Type B pancreatic cell (in vitro differentiated cells): ENCODE measurements at places on chromosomes 5 and 9. TPM values are rescaled to one million over a fixed set of nuclear protein-coding genes. Genes with fewer than 3 reads are reported as not detected.

PRDM9 gene
- total RNA-seq: not detected in 2 replicates

GRM6 gene
- total RNA-seq: not detected in 2 replicates

PPP3R2 gene
- total RNA-seq: 0.07 and 0.22 TPM in 2 replicates

SIMC1 gene
- 15.2 and 34.0 TPM in 2 replicates for total RNA-seq

GRXCR2 gene
- total RNA-seq: 0.24 TPM in 1 of 2 replicates, not detected in the other

CFAP157 gene
- 0.26 and 8.0 TPM in 2 replicates for total RNA-seq

NDST1 gene
- total RNA-seq: 96.5 and 101 TPM in 2 replicates

PTPRD gene
- 24.3 and 197 TPM in 2 replicates for total RNA-seq

DMGDH gene
- total RNA-seq: 0.48 and 0.74 TPM in 2 replicates

TUSC1 gene
- 3.4 TPM in 1 of 2 replicates, not detected in the other for total RNA-seq

FBP1 gene
- total RNA-seq: 25.9 and 35.9 TPM in 2 replicates

SV2C gene
- total RNA-seq: 0.64 and 6.9 TPM in 2 replicates

RNF14 gene
- 39.8 and 59.2 TPM in 2 replicates for total RNA-seq

DBH gene
- total RNA-seq: 0.10 and 0.12 TPM in 2 replicates

GLRA1 gene
- 0.39 and 0.79 TPM in 2 replicates for total RNA-seq

ZNG1A gene
- total RNA-seq: 22.7 and 29.2 TPM in 2 replicates

ZNF608 gene
- 37.4 and 63.0 TPM in 2 replicates for total RNA-seq

GRCh38 chr5:149108651-149109280 is 32.5 kb upstream of the ABLIM3 start:
- no peak for DNase-seq

DNA sequence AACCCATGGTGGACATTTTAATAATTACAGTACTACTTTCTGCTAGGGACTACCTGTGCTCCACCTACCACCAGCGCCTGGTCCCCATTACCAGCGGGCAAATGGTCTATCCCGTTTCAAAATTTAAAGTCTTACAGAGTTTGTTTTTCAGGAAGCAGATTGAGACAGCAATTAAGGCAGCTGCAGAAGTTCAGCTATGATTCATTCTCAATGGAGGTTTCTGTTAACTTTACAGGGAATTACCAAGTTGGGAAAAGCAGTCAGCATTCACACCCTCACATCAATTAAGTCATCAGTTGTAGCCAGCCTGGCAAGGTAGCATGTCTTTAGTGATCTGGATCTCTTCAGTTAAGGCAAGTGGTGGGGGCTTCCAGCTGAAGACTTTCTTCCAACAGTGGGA is 410.6 kb upstream of the DAB2 start:
- DNase-seq: no peak

GRCh38 chr5:83147593-83147992 is 70.2 kb downstream of the XRCC4 start:
- DNase-seq: no peak

GRCh38 chr5:145587710-145588109 is 247.4 kb downstream of the PRELID2 start:
- no peak for DNase-seq

DNA sequence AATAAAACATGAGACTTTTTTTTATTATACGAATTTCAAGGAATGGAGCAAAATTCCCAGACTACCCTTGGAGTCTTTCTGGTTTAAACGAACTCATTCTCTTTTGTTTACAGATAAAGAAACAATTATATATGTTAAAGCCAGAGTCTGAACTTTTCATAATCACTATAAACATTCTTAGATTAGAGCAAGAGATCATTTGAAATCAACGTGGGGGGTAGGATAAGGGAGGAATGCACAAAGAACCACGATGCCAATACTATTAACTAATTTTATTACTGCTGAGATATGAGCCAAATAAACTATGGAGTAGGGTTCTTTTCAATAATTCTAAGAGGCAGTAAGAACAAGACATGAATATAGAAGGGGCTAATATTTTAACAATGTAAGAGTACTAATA is 148.0 kb upstream of the FREM1 start:
- DNase-seq: no peak

DNA sequence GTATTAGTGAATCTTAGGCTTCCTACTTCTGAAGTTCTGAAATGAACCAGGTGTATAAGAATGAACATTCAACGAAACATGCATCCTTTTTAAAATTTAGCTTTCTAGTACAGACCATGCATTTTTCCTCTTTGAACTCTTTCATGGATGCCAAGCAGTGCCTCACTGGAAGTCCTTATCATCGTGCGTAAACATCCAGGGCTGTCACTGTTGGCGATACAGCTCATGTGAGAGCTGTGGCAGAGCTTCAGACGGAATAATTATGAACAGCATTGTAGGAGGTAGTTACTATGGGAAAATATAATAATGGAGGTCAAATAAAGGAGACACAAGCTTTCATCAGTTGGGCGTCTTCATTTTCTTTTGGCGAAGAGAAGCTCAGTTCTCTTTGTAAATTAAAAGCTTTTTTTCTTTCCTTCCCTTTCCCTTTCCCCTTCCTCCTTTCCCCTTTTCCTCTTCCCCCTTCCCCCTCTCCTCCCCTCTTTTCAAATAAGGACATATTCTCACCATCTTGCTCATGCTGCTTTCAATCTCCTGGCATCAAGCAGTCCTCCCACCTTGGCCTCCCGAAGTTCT is 167.3 kb downstream of the KDM4C start:
- DNase-seq: no peak

GRCh38 chr5:76547242-76547890 is 75.8 kb downstream of the F2RL2 start:
- no peak for DNase-seq

DNA sequence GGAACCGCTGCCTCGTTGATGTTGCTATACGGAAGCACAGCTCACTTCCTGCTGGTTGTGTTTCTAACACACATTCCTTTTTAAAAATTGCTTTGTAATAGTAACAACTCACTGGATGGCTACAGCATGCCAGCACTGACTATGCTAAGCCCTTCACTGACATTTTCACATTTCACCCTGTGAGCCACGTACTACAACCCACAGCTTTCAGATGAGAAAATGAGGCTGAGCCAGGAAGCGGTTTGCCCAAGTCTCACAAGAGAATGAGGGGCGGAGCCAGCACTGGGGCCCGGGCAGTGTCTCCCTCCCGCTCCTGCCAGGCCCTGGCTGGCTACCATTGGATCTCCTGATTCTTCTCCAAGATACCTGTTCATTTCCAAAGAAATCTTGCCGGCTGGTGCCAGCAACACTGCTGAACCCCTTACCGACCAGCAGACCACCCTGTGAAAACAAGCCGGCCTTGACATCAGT is 38.3 kb downstream of the FAM78A start:
- DNase-seq: no peak

- DNase-seq: no peak
Observed at GRCh38 chr5:179906795-179907555, 722 bp downstream of the TBC1D9B start.

DNA sequence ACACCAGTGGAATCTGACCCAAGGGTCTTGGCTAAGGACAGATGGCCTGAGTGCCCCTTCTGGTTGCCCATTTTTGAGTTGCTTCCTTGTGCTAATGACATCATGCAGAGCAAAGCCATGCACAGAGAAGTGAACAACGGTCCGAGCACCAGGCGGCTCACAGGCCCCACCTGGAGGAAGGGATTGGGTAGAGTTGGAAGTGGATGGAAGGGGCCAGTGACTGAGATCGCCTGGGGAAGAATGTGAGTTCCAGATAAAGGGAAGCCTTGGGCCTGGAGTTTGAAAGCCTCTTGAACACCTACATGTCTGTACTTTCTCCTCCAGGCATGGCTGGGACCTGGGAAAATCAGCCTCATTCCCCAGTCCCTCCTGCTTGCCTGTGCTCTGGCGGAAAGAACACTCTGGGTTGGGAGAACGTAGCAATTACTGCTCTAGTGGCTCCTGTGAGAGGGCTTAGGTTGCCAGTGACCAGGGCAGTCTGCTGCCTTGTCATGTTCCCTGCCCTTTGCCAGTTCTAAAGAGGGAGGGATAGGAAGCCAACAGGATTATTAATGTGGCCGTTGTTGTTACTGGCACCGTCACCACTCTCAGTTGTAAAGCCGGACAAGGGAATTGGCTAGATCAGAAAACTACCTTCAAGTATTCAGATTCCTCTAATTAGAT is 62.5 kb upstream of the PTPN3 start:
- DNase-seq: no peak

- DNase-seq: no peak
Observed at GRCh38 chr9:10212702-10213101, 400.1 kb downstream of the PTPRD start.

- DNase-seq: no peak
Observed at GRCh38 chr5:58674070-58674469, 91.2 kb downstream of the RAB3C start.

- no peak for DNase-seq
Observed at GRCh38 chr5:102271759-102272158, 24.3 kb downstream of the SLCO4C1 start.

DNA sequence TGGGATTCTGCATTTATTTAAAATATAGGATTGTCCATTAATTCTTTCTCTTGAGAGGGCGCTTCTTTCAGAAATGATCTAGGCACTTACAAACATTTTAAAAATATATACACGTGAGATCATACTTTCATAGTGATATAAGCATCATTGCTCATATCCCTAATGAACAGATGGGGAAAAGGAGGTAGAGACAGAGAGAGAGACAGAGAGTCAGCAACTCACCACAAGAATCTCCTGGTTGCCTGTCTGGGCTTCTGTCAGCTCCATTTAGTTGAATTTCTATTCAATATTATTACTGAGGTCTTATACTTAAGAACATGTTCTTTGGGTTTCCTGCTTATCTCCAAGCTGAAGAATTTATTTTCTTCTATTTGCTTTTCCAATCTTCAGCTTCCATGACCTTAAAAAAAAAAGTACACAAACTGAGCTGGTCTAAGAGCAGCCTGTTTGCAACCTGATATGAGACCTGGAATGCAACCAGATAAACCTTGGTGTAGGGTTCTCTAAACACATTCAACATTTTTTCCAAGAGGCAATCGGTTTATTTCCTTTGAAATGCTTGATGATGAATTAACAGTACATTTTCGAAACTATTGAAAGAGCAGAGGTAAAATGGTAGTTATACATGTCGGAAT is 51.6 kb upstream of the LIFR start:
- no peak for DNase-seq

GRCh38 chr9:130731355-130731754 is 37.8 kb downstream of the EXOSC2 start:
- no peak for DNase-seq

GRCh38 chr9:131447148-131447547 is 53.3 kb downstream of the PRRC2B start:
- no peak for DNase-seq

- DNase-seq: no peak
Observed at GRCh38 chr9:87750726-87751125, 24.8 kb downstream of the CTSL start.

DNA sequence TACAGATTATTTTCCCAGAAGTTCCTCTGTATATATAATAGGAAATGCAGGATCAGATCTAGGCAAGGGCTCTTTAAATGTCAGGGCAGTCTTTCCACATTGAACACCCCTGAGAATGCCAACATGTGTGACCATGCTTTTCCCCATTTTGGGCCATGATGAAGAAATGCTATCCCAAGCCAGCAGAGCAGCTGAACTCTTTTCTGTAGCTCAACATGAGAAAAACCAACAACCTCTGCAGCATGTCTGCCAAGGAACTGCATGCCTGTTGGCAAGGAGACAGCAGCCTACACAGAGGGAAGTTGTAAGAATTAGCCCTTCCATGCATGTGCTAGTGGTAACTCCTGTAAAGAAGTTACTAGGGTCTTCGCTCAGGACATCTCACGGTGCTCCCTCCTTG is 9.5 kb upstream of the IFNK start:
- DNase-seq: no peak

DNA sequence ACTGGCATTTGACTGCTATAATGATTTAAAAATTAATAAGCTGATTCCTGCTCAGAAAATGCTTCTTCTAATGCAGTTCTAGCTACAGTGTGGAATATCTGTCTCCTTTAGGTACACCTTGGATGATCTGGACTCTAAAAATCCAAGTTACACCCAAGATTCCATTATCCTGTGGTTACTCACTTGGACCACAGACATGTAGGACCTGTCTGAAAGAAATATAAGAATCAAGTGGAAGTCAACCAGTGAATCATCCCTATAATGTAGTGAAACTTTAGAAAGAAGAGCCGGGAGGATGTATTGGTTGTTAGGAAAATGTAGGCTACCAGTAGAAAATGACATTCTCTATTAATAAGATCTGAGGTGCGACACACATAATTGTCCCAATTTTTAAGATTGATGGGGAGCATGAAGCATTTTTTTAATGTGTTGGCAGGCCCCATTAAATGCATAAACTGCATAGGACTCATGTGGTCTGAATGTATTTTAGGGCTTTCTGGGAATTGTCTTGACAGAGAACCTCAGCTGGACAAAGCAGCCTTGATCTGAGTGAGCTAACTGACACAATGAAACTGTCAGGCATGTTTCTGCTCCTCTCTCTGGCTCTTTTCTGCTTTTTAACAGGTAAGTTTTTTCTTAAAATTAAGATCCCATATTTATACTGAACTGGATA is at the start of gene SPINK6:
TSS of gene SPINK6 (plus strand) at position 512 of the 673 bp plus-strand sequence. CDS start at position 567, 55 bp downstream.
- DNase-seq: no peak

DNA sequence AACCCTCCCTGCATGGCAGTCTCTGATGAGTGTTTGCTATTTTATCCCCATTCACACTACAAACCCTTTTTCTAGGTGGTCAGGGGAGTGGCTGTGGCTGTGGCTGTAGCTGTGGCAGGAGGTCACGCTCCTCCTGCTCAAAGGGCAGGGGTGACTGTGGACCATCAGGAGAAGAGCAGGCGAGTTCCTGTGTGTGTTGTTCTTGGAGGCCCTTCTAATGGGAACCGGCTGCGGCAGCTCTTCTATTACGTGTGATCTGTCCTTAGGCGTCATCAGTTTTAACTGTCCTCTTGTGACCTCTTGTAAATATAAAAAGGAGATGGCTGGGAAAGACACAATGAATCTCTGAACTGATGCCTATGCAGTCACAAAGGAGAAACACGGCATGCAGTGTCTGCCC is 65.1 kb downstream of the ANKH start:
- no peak for DNase-seq

- no peak for DNase-seq
Observed at GRCh38 chr9:3719286-3719685, 193.5 kb upstream of the RFX3 start.

- DNase-seq: peak; percentile 73
Observed at GRCh38 chr5:129459777-129460671, at the start of gene ADAMTS19. Gene ADAMTS19 (plus strand): TSS chr5:129460298. CDS start chr5:129460392, 94 bp downstream.

- no peak for DNase-seq
Observed at GRCh38 chr5:9681706-9682105, 51.6 kb upstream of the TAS2R1 start.

DNA sequence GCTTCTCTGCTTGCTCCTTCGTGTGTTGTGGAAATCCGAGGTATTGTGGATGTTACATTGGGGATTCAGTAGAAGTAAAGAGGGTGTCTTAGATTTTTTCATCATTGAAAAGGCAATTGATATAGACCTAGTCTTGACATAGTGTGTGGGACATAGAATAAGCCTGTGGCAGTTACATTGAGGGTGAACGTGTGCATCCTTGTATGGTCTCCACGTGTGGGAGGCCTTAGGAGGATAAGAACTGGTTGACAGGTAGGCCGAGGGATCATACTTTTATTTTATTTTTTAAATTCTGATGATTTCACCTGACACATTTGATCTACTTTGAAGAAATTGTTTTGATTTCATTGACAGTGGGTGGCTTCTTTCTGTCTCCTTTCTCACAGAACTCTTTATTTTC is 17.0 kb upstream of the FAM120AOS start:
- no peak for DNase-seq
